MM.1S (cell line): ENCODE measurements at places on chromosomes 7 and 10.

DNA sequence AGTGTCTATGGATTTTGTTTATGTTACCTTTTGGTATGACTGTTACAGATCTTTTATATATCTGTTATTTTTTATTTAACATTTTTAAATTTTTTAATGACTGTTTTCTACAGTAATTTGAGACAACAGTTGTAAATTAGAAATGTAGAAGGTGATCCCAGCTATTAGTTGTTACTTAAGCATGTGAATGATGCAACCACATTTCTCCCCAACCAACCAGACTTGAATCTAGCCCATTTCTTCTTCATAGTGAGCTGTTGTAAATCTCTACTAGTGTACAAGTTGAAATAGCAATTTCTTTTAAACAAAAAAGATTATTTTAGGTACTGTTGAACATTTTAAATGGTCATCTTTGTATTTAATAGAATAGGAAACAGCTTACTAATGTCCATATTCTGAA lies 18.0 kb downstream of the TMEM106B start:
- no peaks in the 10 kb centered on the region; the same call in 1 of the 2 replicates for H3K36me3 ChIP-seq
- no peak overlapping the region for H3K4me3 ChIP-seq
- DNase-seq = no peak

- no peak overlapping the region for H3K4me3 ChIP-seq
- 0 out of 2 replicates have a peak, but pooled peaks cover 9% of the 10 kb centered on the region for H3K27me3 ChIP-seq
- no peaks in the 10 kb centered on the region for H3K4me1 ChIP-seq
- no peak for DNase-seq
These were observed 80.0 kb upstream of the INSIG1 start for GRCh38 chr7:155217634-155218033.

DNA sequence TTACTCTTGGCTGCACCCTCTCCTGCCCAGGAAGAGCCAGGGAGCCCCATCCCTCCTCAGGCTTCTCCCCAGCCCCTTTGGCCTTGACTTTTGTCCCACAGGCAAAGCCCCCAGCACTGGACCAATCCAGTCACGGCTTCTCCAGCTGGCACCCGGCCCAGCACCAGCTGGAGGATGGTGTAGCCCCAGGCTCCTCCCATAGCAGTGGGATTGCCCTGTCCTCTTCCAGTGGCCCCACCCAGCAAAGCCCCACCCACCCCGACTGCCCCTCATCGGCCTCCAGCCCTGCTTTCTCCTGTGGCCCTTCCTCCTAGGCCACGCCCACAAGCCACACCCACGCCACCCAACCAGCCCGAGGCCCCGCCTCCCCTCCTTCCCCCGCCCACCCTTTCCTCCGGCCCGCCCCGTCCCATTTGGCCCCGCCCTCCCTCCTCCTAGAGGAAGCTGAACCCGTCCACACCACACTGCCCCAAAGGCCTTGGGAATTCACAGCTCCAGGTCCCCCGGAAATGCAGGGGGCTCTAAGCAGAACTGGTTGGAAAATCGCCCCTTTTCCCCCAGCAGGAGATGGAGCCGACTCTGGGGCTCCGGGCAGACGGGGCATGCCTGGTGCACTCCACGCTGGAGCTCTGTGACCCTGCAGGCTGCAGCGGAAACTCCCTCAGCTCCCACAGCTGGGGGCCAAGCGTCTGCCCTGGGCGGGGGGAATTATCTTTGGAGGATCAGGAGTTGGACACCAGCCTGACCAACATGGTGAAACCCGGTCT lies 25.2 kb downstream of the GET4 start:
- no peak overlapping the region for H3K4me3 ChIP-seq
- no peak for DNase-seq
- H3K4me1 ChIP-seq = no peaks in the 10 kb centered on the region
- no peaks in the 10 kb centered on the region for H3K36me3 ChIP-seq
- no peaks in the 10 kb centered on the region for H3K27me3 ChIP-seq
- H3K27ac ChIP-seq = no peak overlapping the region

GRCh38 chr10:112696592-112696991 lies 249.6 kb downstream of the VTI1A start:
- H3K4me1 ChIP-seq = no peaks in the 10 kb centered on the region
- H3K27ac ChIP-seq = no peak overlapping the region
- no peaks in the 10 kb centered on the region for H3K36me3 ChIP-seq
- no peaks in the 10 kb centered on the region for H3K27me3 ChIP-seq
- no peak overlapping the region for H3K4me3 ChIP-seq

DNA sequence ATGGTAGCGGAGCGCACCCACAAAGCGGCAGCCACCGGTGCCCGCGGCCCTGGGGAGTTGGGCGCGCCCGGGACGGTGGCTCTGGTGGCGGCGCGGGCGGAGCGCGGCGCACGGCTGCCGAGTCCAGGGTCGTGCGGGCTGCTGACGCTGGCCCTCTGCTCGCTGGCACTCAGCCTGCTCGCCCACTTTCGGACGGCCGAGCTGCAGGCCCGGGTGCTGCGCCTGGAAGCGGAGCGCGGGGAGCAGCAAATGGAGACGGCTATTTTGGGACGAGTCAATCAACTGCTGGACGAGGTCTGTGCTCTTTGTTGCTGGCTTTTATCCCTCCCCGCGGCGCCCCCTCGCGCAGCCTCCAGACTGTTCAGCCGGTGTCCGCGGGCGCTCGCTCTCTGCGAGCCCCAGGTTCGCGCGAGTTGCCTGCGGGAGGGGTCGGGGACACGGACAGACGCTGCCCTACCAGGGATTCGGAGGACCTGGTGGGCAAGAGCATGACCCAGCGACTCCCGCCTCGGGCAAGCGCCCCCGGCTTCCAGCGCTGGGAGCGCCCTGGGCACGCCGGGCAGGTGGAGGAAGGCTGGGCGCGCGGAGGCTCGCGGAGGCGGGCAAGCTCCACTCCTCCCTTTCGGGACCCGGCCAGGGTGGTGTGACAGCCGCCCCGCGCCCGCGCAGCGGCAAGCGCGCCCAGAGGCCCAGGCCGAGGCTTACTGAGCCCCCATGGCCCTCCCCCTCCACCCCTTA lies 887 bp downstream of the COL13A1 start:
- DNase-seq = no peak
- no peak overlapping the region for H3K4me3 ChIP-seq
- H3K27ac ChIP-seq = no peak overlapping the region
- no peaks in the 10 kb centered on the region for H3K4me1 ChIP-seq
- peaks cover 75% of the 10 kb centered on the region for H3K27me3 ChIP-seq

GRCh38 chr10:62025901-62026879 lies 124.7 kb downstream of the ARID5B start:
- H3K36me3 ChIP-seq = no peaks in the 10 kb centered on the region; the same call in 1 of the 2 replicates
- no peaks in the 10 kb centered on the region for H3K27me3 ChIP-seq
- DNase-seq = no peak
- no peak overlapping the region for H3K27ac ChIP-seq
- H3K4me3 ChIP-seq = no peak overlapping the region
